Heart left ventricle (tissue), 16 donors: ENCODE measurements at places on chromosomes 2 and 18. TPM values are rescaled to one million over a fixed set of nuclear protein-coding genes. Genes with fewer than 3 reads are reported as not detected.
A peak's percentile ranks its signal among the peaks of the same experiment; 100 is the strongest.

GRCh38 chr2:105327690-105328089 lies 1.8 kb downstream of the TGFBRAP1 start:
- H3K36me3 ChIP-seq: no peaks in the 10 kb centered on the region
- H3K4me1 ChIP-seq: peaks cover 12% of the 10 kb centered on the region
- no peak for DNase-seq

GRCh38 chr2:74525717-74526648 lies at the start of gene DQX1:
Gene DQX1, minus strand, starts transcription at chr2:74526231. Its CDS starts 502 bp downstream, at chr2:74525729.
- DNase-seq: no peak
- H3K4me3 ChIP-seq: no peak within 1 kb of the TSS
- H3K4me1 ChIP-seq: peaks cover 18% of the 10 kb centered on the region
- no peaks in the 10 kb centered on the region for H3K27me3 ChIP-seq

DNA sequence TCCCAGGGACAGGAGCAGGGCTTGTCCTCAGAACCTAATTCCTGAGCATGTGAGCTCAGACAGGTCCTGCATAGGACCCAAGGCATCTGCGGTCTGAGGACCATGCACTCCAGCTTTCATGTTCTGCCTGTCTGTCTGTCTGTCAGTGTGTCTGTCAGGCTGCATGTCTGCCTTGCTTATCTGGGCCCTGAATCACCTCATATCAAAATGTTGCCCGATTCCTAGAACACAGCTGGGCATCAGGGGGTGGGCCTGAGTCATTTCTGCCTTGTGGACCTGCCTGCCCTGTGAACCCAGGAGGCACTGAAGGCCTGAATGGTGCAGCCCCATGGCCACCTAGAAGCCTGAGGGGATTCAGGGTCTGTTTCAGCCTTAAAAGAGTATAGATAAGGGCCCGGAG lies 22.1 kb downstream of the INHBB start:
- H3K4me1 ChIP-seq: no peaks in the 10 kb centered on the region
- no peak overlapping the region for H3K4me3 ChIP-seq
- H3K36me3 ChIP-seq: no peaks in the 10 kb centered on the region

- H3K4me3 ChIP-seq: no peak overlapping the region
- DNase-seq: no peak
- H3K36me3 ChIP-seq: no peaks in the 10 kb centered on the region
- no peak overlapping the region for H3K27ac ChIP-seq
- no peaks in the 10 kb centered on the region for H3K4me1 ChIP-seq
These were observed 39.8 kb upstream of the SMIM21 start for GRCh38 chr18:75467281-75467795.

Gene RAB6D
- not detected for total RNA-seq

DNA sequence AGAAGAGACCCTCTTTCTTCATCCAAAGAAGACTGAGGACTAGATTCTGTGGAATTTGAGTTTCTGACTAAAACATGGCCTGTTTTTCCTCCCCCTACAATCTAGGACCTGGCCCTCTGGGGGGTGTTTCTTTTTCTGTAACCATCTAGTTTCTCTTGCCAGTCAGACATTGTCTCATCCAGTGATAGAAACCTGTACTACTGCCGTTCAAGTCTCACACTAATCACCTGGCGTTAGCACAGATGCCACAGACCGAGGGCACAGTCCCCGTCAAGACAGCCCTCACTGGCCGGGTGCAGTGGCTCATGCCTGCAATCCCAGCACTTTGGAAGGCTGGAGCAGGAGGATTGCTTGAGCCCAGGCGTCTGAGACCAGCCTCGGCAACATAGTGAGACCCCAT lies 126.9 kb upstream of the NDUFV2 start:
- H3K36me3 ChIP-seq: no peaks in the 10 kb centered on the region
- H3K4me1 ChIP-seq: no peaks in the 10 kb centered on the region
- H3K27me3 ChIP-seq: no peaks in the 10 kb centered on the region
- DNase-seq: no peak

GRCh38 chr2:118056165-118056534 lies 32.1 kb upstream of the INSIG2 start:
- H3K36me3 ChIP-seq: no peaks in the 10 kb centered on the region
- no peak overlapping the region for H3K27ac ChIP-seq
- no peaks in the 10 kb centered on the region for H3K27me3 ChIP-seq
- no peak for DNase-seq
- no peaks in the 10 kb centered on the region for H3K4me1 ChIP-seq

DNA sequence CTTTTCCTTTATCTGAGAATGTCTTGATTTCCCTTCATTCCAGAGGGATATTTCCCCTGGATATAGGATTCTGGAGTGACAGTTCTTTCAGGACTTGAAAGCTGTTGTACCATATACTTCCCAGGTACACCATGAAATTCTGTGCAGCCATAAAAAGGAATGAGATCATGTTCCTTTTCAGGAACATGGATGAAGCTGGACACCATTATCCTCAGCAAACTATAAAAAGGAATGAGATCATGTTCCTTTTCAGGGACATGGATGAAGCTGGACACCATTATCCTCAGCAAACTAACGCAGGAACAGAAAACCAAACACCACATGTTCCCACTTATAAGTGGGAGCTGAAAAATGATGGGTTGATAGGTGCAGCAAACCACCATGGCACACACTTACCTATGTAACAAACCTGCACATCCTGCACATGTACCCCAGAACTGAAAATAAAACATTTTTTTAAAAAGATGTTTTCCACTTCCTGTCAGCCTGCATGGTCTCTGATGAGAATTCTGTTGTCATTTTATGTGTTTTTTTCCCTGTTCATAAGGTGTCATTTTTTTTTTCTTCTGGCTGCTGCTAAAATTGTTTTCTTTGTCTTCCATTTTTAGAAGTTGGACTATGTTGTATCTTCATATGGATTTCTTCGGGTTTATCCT lies 133.3 kb downstream of the DNAH6 start:
- no peak overlapping the region for H3K4me3 ChIP-seq
- H3K27ac ChIP-seq: no peak overlapping the region
- H3K4me1 ChIP-seq: no peaks in the 10 kb centered on the region
- H3K27me3 ChIP-seq: no peaks in the 10 kb centered on the region
- no peaks in the 10 kb centered on the region for H3K36me3 ChIP-seq

Gene UGT1A4
- not detected for total RNA-seq

DNA sequence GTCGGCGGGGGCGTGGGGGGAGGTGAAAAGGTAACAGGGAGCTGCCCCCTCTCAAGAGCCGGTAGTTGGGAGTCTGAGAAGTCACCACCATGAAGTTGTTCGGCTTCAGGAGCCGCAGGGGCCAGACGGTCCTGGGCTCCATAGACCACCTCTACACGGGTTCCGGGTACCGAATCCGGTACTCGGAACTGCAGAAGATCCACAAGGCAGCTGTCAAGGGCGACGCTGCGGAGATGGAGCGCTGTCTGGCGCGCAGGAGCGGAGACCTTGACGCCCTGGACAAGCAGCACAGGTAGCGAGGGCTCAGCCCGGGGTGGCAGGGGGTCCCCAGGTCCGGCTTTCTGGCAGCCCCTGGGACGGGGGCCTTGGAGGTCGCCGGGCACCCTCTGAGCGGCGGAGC lies 47.1 kb upstream of the ZNF519 start:
- no peak overlapping the region for H3K27ac ChIP-seq
- no peaks in the 10 kb centered on the region for H3K4me1 ChIP-seq
- H3K27me3 ChIP-seq: no peaks in the 10 kb centered on the region
- H3K36me3 ChIP-seq: no peaks in the 10 kb centered on the region

Gene SMYD1
- 316 TPM for total RNA-seq

DNA sequence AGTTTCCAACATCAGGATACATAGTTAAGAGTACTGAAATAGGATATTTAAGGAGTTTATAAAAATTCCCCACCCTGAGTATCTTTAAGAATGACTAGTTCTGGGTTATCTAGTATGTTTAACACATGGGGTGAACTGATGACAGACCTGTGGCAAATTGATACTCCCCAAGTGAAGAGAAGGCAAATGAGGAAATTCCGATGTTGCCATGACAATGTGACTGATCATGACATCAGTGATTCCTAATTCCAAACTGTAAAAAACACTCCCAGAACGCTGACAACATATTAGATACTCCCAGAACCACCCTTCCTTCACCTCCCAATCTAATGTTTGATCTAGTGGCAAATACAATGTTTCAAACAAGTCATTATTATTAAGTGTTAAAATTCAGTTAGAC lies 77.6 kb downstream of the RBMS1 start:
- H3K4me1 ChIP-seq: peaks cover 69% of the 10 kb centered on the region
- H3K4me3 ChIP-seq: no peak overlapping the region
- H3K36me3 ChIP-seq: no peaks in the 10 kb centered on the region
- DNase-seq: no peak
- H3K27ac ChIP-seq: no peak overlapping the region

Gene CTAGE1
- total RNA-seq: not detected

DNA sequence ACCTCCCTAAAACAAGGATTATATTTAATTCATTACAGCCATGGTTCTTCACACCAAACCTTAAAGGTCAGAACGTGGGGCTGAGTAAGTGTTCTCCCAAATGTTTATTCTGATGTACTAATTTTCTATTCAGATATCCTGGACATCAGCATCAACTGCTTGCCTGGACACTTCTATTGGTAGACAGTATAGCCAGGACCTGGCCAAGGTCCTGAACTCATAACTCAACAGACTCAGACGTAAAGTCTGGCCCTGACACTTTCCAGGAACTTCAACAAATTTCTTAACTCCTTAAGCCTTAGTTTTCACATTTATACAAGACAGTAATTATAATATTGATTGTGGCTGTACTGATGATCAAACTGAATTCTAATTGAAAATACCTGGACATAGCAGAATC lies 89.1 kb downstream of the AKAIN1 start:
- no peaks in the 10 kb centered on the region for H3K4me1 ChIP-seq
- H3K27ac ChIP-seq: no peak overlapping the region
- H3K27me3 ChIP-seq: no peaks in the 10 kb centered on the region
- no peaks in the 10 kb centered on the region for H3K36me3 ChIP-seq
- DNase-seq: no peak
- H3K4me3 ChIP-seq: no peak overlapping the region

Gene ESPNL
- 0.13 TPM for total RNA-seq

- H3K36me3 ChIP-seq: no peaks in the 10 kb centered on the region
- DNase-seq: no peak
- no peak overlapping the region for H3K4me3 ChIP-seq
- H3K27ac ChIP-seq: no peak overlapping the region
- H3K4me1 ChIP-seq: no peaks in the 10 kb centered on the region
These were observed 116.6 kb downstream of the PRPF40A start for GRCh38 chr2:152600697-152601096.

GRCh38 chr18:77115192-77115953 lies 17.2 kb downstream of the MBP start:
- no peaks in the 10 kb centered on the region for H3K27me3 ChIP-seq
- no peak overlapping the region for H3K4me3 ChIP-seq
- peaks cover 32% of the 10 kb centered on the region for H3K4me1 ChIP-seq
- peak overlapping the region; percentile 94 for H3K27ac ChIP-seq
- DNase-seq: peak; percentile 14

- no peak overlapping the region for H3K27ac ChIP-seq
- H3K27me3 ChIP-seq: no peaks in the 10 kb centered on the region
- no peaks in the 10 kb centered on the region for H3K36me3 ChIP-seq
- DNase-seq: no peak
These were observed 776.2 kb downstream of the RNF144A start for GRCh38 chr2:7693246-7694075.

Gene CRYGC
- not detected for total RNA-seq

Gene SERPINB10
- total RNA-seq: 0.20 TPM

- H3K36me3 ChIP-seq: peaks cover 11% of the 10 kb centered on the region
- no peak overlapping the region for H3K4me3 ChIP-seq
- H3K27ac ChIP-seq: no peak overlapping the region
- no peaks in the 10 kb centered on the region for H3K4me1 ChIP-seq
- H3K27me3 ChIP-seq: no peaks in the 10 kb centered on the region
- DNase-seq: no peak
These were observed 4.4 kb downstream of the SLC66A3 start for GRCh38 chr2:11159574-11160170.

Gene SNTG2
- total RNA-seq: 1.2 TPM

DNA sequence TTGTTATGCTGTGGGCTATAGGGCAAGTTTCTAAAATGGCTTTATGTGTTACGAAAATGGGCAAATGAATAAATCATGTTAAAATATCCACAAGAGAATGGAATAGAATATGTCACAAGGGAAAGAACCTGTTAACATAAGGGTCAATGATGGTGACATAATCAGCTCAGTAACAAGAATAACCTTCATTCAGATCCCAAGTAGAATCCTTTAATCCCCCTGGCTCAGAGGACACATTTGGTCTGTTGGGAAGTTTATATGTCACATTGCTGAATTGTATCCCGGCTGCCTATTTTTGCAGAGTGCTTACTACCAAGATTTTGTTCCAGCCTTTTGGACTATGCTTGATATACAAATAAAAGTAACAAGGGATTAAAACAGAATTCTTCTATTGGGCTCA lies 13.1 kb upstream of the LGALSL start:
- H3K27ac ChIP-seq: no peak overlapping the region
- no peak for DNase-seq
- H3K4me3 ChIP-seq: no peak overlapping the region

Gene ORMDL1
- total RNA-seq: 14.3 TPM

Gene LRP2
- not detected for total RNA-seq
